Lung (tissue), 17 donors: ENCODE measurements at places on chromosomes 12 and 14. TPM values are rescaled to one million over a fixed set of nuclear protein-coding genes. Genes with fewer than 3 reads are reported as not detected.

GRCh38 chr14:95389471-95390011, 69.8 kb upstream of the CLMN start:
- DNase-seq = peak; percentile 11

- DNase-seq = peak; percentile 22
These were observed 266.3 kb downstream of the GLT1D1 start for GRCh38 chr12:129119537-129119936.

DNA sequence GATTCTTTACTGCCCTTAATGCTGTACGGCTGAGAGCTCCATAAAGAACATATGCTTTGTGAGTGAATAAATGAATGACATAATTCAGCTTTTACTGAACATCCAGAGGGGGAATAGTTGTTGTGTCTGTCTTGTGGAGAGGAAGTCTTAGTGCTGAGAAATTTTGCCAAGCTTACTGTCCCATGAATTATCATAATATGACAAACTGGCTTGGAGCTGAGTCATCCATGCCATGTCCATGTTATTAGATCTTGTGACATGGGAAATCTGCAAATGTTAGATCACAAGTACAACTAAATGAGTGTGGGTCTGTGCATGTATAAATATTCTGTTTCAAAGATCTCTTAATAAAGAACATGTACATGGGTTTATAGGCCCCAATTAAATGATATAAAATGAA, 350.4 kb downstream of the BMP4 start:
- no peak for DNase-seq

Gene CLEC12A
- 19.2 TPM for polyA plus RNA-seq

GRCh38 chr14:37638599-37638998, 43.2 kb downstream of the TTC6 start:
- no peak for DNase-seq

Gene MGST1
- polyA plus RNA-seq = 449 TPM

- no peak for DNase-seq
These were observed 12.5 kb downstream of the POU6F1 start for GRCh38 chr12:51205350-51205749.

DNA sequence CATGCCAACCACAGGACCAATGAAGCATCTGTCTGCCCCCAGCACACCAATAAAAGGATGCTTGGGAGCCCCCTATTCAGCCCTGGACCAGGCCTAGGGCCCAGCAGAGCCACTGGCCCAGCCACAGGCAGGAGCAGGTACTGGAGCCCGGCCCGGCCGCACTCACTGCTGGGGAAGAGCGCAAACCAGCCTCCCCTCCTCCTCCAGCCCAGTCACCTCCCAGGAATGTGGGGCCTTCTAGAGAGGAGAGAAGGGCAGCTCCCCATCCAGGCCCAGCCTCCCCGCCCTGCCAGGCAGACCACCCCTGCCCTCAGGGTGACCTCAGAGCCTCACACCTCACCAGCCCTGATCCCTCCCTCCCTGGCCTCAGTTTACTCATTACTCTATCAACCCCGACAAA, 56.2 kb downstream of the CCNK start:
- DNase-seq = no peak

DNA sequence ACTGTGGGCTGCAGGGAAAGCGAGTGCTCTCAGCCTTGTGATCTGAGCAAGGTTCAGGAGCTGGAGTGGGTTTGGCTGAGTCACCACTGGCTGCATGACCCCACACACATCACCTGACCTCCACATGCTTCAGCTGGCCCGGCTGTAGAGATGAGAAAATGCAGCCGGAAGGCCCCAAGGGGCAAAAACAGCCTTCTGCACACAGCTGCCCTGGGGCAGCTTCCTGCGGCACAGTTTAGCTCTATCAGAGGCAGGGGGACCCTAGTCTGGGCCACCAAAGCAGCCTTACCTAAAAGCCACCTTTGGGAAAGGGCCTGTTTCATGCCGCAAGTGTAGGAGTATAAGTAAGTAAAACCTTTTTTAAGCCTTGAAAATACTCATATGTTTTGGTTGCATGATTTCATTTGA, 123.3 kb downstream of the SSPN start:
- no peak for DNase-seq

Gene TGFB3
- 7.7 TPM for polyA plus RNA-seq

- peak; percentile 62 for DNase-seq
These were observed 48.2 kb upstream of the DLK1 start for GRCh38 chr14:100678469-100678828.

Gene CKB
- polyA plus RNA-seq = 111 TPM

DNA sequence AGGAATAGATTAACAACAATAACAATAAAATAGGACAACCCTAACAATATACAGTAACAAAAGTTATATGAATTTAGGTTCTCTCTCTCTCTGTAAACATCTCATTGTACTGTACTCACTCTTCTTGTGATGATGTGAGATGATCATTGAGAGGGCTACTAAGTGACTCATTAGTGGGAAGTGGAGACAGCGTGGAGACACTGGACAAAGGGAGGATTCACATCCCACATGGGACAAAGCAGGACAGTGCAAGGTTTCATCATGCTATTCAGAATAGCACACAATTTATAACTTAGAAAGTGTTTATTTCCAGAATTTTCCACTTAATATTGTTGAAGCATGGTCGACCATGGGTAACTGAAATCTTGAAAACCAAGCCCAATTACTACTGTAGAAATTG, 26.0 kb upstream of the SPATA7 start:
- DNase-seq = no peak

Gene INTS13
- 21.8 TPM for polyA plus RNA-seq

Gene BCDIN3D
- polyA plus RNA-seq = 3.4 TPM

Gene YEATS4
- 12.0 TPM for polyA plus RNA-seq
